ENCODE measurements at places on chromosomes 2 and 18.

- no peak for DNase-seq
Observed at GRCh38 chr2:147086715-147087114, 758.1 kb upstream of the ACVR2A start.

GRCh38 chr18:1270081-1270480 lies 365.4 kb downstream of the ADCYAP1 start:
- DNase-seq = no peak

DNA sequence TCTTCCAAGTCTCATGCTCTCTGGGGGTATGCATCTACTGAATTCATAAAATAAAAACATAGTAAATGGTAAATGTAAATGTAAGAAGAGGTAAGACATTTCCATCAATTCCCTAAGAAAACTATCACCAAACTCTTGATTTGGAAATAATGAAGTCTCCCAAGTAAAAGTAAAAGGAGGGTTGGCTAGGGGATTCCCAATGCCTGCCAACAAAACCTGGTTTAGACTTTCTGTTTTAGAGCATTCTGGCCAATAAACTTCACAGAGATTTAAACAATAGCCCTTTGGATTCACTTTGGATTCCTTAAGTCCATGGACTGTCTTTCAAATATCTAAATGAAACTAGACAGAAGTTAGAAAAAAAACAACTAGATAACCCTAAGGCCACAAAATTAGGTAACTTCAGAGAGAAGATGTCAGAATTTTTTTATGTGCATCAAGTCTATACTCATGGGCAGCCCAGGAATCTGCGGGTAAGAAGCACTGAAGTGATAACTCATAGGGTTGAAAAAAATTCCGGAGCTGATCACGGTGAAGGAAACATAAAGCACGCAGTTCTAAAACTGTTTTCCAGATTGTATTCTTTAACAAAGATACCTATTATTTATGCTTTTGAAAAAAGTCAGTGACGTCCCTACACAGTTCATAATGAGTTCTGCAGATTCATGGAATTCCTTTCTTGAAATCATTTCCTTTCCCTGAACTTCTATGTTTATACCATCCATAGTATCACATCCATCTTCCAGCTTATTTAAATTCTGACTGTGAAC lies 263.6 kb downstream of the AFF3 start:
- peak; percentile 98 for DNase-seq

DNA sequence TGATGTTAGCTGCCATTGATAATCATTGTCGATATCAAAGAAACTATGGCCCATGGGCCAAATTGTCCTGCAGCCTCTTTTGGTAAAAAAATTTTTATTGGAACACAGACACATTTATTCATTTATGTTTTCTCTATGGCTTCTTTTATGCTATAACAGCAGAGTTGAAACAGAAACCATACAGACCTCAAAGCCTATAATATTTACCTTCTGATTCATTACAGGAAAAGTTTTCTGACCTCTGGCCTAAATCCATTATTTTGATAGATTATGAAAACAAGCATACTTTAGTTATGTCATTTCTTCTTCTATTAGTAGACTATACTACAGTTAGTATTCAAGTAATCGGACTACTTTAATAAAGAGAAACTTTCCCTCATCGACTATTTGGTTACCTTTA lies 349.7 kb upstream of the GALNT5 start:
- peak; percentile 36 for DNase-seq

GRCh38 chr2:173663835-173664512 lies 301.2 kb downstream of the SP3 start:
- no peak for DNase-seq

- no peak for DNase-seq
Observed at GRCh38 chr18:57715671-57716070, 87.4 kb downstream of the ATP8B1 start.

Data from ELR (cell line).